ENCODE measurements at places on chromosomes 4 and X. TPM values are rescaled to one million over a fixed set of nuclear protein-coding genes. Genes with fewer than 3 reads are reported as not detected.

SPANXC gene
- total RNA-seq: 0.74 TPM

CXCL5 gene
- 56.4 TPM for total RNA-seq

AVPR2 gene
- not detected for total RNA-seq

GPR82 gene
- not detected for total RNA-seq

BGN gene
- 0.20 TPM for total RNA-seq

CLDN22 gene
- not detected for total RNA-seq

MAB21L2 gene
- not detected for total RNA-seq

SLC26A1 gene
- 0.38 TPM for total RNA-seq

MEPE gene
- total RNA-seq: not detected

RRH gene
- not detected for total RNA-seq

SLC9B1 gene
- not detected for total RNA-seq

NIPAL1 gene
- 0.47 TPM for total RNA-seq

WNK3 gene
- total RNA-seq: not detected

SHROOM2 gene
- total RNA-seq: 0.61 TPM

EPGN gene
- total RNA-seq: not detected

MAGEE2 gene
- total RNA-seq: not detected

NXF3 gene
- not detected for total RNA-seq

NUDT6 gene
- 6.7 TPM for total RNA-seq

NMU gene
- total RNA-seq: 0.56 TPM

SPATA18 gene
- 4.2 TPM for total RNA-seq

STBD1 gene
- 9.7 TPM for total RNA-seq

TCEAL6 gene
- total RNA-seq: not detected

GPR119 gene
- total RNA-seq: not detected

NSG1 gene
- total RNA-seq: 4.0 TPM

HTN3 gene
- total RNA-seq: not detected

ARR3 gene
- not detected for total RNA-seq

HPGDS gene
- not detected for total RNA-seq

ADRA2C gene
- total RNA-seq: 5.9 TPM

TMEM150C gene
- total RNA-seq: 0.53 TPM

L1CAM gene
- 21.7 TPM for total RNA-seq

Measured in A549 treated with ZK216348 at 1 μM for 4 hours (cell line).